ENCODE measurements at places on chromosomes 2 and 18.

DNA sequence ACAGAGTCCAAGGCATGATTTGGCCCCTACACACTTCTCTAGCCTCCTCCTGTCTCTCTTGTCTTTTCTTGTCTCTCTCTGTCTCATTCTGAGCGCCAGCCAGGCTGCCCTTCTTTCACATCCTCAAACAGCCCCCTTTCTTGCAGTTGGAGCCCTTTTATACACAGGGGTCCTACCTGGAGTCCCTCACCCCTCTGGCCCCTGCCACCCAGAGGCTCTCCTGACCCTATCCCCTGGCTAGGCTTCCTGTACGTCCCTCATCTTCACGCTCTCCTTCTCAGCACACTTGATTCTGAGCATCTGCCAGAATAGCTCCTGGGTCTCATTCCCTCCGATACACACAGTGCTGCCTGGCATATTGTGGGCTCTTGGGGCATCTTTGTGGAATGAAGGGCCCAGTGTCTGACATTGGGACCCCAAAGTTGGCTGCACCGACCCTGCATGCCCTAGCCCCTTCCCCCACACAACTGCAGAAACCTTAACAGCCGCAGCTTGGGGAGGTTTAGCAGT lies 261.9 kb downstream of the DYSF start:
- no peak for DNase-seq

DNA sequence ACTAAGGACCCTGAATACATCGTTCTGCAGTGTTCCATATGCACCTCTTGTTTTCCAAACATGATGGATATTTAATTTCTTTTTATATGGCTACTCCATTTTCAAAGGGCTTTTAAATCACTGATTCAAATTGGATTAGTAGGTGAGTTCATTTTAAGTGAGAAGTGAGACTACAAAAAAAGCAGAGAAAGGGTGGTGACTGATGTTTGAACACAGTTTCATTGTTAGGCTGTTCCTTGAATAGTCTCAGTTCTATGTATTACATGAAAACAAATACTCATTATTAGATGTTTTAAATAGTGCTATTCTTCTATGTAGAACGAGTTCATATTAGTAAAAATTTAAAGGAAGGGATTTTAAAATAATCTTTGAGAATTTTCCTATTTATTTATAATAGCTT lies 72.7 kb upstream of the STON1 start:
- no peak for DNase-seq

- DNase-seq: no peak
These were observed 1255.7 kb upstream of the ZEB2 start for GRCh38 chr2:145775591-145775990.

DNA sequence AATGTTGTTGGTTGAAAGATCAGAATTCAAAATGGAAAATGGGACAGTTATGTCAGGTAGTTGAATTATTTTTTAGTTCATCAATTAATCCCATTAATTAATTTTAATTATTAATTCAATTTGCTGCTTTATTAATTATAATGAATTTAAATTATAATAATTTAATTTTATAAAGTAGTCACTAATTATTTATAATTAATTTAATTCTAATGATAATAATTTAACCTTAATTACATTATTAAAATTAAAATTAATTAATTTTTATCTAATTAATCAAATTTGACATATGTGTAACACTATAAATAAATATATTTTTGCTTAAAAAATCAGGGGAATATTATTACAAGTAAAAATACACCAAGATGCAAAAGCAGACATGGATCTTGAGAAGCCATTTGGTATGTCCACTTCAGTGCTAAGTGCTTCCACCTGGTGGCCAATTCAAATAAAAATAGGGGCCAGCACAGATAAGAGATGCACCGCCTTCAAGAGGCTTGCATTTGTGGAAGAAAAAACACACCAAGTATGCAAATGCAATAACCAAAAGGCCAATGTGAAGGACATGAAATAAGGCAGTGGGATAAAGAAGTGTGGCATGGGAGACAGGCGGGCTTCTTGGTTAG lies 73.2 kb downstream of the MBP start:
- peak; percentile 39 for DNase-seq

GRCh38 chr2:96528006-96528699 lies 8.4 kb upstream of the ARID5A start:
- no peak for DNase-seq

DNA sequence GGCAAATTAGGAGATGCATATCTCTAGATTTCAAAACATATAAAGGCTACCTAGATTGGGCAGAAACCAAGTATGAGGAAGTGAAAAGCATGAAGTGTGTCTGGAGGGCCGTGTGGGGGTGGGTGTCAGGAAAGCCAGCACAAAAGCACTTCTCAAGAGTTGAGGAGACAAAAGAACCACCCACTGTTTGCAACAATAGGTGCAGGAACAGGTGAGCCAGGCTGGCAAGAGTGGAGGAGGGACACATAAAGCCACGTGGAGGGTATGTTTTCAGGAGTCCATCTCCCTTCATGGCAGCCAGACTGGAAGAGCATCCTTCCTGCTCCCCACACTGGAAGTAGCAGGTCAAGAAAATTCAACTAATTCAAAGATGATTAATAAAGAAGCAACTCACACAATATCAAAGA lies 96.4 kb downstream of the CERS6 start:
- DNase-seq: peak; percentile 76

DNA sequence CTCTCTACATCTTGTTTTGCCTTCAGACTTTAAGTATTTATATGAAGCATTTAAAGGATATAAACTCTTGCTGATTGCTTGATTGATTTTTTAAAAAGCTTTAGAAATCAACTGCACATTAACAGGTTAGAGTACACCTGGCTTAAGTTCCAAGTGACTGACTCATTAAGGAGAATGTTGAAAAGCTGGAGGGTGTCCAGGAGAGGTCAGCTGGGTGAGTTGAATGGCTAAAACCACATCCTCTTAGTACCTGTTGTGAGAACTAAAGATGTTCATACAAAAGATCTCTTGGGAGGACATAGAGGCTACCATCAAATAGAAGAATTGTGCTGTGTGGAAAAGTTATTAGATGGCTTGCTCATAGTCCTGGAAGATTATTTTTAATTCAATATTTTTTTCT lies 206.8 kb downstream of the TXNL1 start:
- no peak for DNase-seq

- no peak for DNase-seq
These were observed 44.2 kb downstream of the RRM2 start for GRCh38 chr2:10166676-10167292.

DNA sequence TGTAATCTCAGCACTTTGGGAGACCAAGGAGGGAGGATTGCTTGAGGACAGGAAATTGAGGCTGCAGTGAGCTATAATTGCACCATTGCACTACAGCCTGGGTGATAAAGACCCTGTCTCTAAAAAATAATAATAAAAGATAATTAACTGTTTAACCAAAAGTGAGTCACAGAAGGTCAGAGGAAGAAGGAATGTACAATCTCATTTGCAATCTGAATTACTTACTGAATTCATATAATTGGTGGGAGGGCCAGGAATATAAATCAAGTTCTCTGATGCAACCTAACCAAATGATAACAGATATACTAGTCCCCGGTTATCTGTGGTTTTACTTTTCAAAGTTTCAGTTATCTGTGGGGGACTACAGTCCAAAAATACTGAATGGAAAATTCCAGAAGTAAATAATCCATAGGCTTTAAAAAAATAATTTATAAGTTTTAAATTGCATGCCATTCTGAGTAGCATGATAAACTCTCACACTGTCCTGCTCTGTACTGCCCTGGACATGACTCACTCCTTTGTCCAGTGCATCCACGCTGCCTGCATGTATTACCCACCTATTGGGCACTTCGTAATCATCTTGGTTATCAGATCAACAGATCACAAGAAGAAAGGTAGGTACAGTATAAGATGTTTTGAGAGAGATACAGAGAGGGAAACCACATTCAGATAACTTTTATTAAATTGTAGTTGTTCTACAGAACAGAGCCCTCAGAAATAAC lies 12.8 kb upstream of the MATN3 start:
- DNase-seq: no peak
